CD4-positive, alpha-beta memory T cell (primary cell): ENCODE measurements at places on chromosomes 4 and X. TPM values are rescaled to one million over a fixed set of nuclear protein-coding genes. Genes with fewer than 3 reads are reported as not detected.

GRCh38 chr4:114945616-114946015 lies 167.8 kb downstream of the NDST4 start:
- DNase-seq, result no peak

- no peak for DNase-seq
Observed at GRCh38 chr4:7801001-7801400, 138.7 kb downstream of the AFAP1 start.

Gene CDKL2
- 0.32 TPM for polyA plus RNA-seq

- DNase-seq, result no peak
Observed at GRCh38 chr4:176187624-176188023, 7.8 kb downstream of the SPATA4 start.

DNA sequence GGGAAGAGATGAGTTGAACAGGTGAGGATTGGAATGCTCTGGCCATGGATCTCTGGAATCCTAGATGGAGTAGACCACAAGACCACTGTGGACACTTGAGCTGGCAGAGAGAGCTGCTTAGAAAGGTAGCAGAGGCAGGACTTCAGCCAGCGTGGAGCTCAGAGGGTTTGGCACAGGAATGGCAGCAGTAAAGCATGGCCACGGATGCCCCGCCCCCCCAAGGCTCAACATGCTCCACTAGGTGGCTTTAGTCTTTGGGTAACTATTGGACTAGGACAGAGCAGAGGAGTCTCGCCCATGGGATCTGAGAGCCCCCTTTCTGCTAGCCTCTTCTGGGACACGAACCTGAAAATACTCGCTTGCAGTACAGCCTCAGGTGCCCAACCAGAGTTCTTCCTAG lies 150.1 kb upstream of the NEIL3 start:
- no peak for DNase-seq

Gene WDR1
- polyA plus RNA-seq, result 348 TPM

Gene SH3RF1
- not detected for polyA plus RNA-seq

- no peak for DNase-seq
Observed at GRCh38 chr4:6071191-6071958, 53.1 kb upstream of the C4orf50 start.

GRCh38 chrX:133215747-133216146 lies 2.4 kb downstream of the TFDP3 start:
- no peak for DNase-seq

DNA sequence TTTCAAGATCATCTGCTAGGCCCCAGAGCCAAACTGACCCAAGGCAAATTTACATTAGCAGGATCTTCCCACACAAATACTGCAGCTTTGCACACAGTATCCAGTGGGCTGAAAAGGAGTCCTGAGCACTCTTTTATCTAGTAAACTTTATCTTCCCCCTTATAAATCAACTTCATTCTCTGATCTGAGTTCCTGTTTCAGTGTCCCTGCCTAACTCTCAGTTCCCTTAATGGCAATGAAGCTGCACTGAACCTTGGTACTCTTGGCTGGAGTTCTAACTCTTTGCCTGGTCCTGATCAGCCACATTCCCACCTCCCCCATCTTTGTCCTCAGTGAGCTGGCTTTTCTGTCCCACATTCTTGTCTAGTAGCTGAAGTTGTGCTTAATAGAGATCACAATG lies 37.4 kb downstream of the EDA2R start:
- DNase-seq, result no peak

Gene C4orf50
- 0.02 TPM for polyA plus RNA-seq

Gene FRYL
- 17.1 TPM for polyA plus RNA-seq

Gene TMEM271
- not detected for polyA plus RNA-seq

DNA sequence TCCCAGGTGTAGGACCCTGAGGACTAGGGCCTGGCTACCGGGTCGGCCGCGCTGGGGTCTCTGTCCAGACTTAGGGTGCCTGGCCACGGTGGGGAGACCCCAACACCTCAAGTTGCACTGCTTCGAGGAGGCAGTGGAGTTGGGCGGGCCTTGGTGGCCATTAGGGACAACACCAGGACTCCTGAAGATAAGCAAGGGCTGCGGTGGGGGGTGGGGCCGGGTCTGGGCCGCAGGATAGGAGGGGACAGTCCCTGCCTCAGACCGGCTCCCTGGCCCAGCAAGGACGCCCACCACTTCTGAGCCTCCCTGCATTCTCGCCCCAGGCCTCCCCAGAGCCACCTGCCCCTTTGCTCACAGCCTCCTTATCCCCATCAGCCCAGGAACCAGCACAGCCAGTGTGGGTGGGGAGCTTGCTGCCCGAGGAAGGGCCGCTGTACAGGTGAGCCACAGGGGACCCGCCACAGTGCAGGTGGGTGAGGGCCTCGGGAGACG lies 5.5 kb upstream of the MXD4 start:
- no peak for DNase-seq

DNA sequence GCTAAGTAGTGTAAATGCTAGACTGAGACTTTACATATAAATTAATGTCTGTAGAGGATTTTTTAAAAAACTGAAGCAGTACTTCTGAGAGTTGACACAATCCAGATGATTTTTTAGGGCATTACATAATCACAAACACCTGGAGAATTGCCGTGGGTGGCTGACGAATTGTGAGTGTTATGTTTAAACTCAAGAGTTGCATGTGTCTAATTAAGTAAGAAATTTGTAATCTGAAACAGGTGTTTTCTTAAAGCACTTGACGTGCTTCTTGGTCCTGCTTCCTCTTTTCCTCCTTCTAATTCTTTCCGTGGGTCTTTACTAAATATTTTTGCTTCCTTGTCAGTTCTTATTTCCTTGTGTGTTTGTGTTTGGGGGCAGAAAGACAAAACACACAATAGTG lies 27.8 kb downstream of the PIR start:
- DNase-seq, result no peak

Gene ARHGAP6
- not detected for polyA plus RNA-seq

GRCh38 chr4:35325908-35326453 lies 918.3 kb downstream of the ARAP2 start:
- DNase-seq, result no peak

GRCh38 chrX:36974911-36975310 lies 33.3 kb upstream of the FAM47C start:
- DNase-seq, result no peak

DNA sequence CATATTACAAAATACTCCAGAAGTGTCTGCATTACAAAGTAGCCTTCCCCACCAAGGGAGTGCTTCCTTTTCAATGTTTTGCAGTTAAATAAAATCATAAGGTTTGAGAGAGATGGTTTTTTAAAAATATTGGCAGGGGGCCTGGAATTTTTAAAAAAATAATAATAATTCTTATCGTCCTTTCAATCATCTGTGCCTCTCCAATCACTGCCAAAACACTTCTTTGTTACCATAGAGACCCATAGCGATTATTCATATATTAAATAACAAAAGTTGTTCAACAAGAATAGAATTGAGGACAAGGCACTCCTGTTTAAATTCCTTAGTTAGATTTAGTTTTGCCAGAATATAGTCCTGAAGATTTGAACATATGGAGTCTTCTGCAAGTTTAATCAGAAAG lies 203.1 kb downstream of the FAT4 start:
- DNase-seq, result no peak

Gene ZCCHC12
- polyA plus RNA-seq, result not detected

Gene DGKK
- polyA plus RNA-seq, result not detected

Gene BGN
- not detected for polyA plus RNA-seq

DNA sequence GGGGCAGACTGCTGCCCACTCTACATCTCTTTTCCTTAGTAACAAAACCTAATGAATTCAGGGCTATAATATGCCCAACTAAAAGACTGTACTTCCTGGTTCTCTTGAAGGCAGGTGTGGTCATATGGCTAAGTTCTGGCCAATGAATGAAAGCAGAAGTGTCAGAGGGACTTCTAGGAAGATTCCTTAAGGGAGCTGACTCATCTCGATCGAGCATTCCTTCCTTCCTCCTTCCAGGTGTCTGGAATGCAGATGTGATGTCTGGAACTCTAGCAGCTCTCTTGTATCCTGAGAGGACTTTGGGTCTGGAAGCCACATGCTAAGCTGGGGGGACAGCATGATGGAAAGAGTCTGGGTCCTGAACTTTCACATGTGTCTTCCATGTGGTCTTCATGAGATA lies 116.2 kb upstream of the STX18 start:
- no peak for DNase-seq

DNA sequence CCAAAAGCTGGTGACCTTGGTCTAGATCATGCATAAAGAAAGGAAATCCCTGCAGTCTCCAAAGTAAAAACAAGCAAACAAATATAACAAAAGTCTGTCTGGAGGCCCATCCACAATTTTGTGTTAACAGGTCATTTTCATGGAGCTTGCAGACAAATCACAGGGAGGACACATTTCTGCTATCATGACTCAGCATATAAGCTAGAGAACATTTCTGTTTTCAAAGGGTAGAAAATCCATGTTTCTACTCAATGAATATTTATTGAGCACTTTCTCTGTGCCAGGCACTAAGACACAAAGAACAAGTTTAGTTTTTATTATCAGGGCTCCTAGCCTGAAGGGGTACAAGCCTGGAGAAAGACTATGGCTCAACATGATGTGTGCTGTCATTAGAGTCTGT lies 71.1 kb downstream of the PARM1 start:
- DNase-seq, result no peak
